ENCODE measurements at places on chromosomes 4 and X.
A peak's percentile ranks its signal among the peaks of the same experiment; 100 is the strongest.

GRCh38 chr4:21697583-21697982, 251.0 kb downstream of the KCNIP4 start:
- no peak for DNase-seq

DNA sequence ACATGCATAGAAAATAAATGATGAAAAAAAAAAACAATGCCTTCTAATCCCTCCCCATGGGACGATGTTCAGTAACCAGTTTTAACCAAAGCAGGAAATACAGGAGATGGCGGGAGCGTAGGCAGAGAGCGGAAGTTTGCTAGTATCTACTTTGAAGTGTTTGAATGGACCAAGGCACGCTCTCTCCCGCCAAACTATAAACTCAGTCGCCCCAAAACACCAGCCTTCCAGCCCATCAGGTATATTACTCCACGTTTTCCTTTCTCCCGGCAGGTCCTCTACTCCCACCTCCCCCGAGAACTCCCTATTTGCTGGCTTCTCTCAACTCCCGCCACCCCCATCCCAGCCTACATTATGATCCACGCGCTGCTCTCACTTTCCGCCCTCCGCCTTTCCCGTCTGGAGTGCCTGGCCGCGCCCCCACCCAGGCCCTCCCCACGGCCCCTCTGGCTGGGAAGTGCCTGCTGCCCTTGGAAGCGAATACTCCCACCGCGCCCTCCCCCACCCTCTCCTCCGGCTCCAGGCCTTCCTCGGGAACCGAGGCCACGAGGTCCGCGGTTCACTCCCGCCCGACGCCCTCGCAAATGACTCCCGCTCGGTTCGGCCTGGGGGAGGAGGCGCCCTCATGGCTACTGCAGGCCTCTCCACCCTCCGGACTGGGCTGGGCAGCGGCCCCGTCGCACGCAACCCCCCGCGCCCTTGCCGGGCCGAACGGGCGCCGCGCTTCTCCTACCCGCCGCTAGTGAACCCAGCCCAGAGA, 723 bp downstream of the DHX15 start:
- DNase-seq, result peak; percentile 62

DNA sequence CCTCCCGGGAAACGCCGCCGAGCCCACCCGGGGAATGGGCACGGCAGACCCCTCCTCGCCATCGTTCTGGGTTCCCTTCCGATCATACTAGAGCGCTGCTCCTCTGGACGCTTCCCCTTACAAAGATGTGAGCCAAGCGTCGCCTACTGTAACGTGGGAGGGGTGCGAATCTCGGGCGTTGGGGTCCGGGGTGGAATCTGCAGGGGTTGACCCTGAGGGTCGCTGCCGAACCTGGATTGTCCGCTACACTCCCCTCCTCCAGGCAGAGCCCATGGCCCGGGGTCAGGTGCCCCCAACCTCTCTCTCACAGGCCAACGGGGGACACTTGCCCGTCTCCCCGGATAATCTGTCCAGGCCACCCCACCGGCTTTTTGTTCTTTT, 13.8 kb downstream of the BCOR start:
- DNase-seq, result no peak

GRCh38 chr4:70979445-70980008, 13.9 kb upstream of the DCK start:
- no peak for DNase-seq

- no peak for DNase-seq
These were observed 210.4 kb downstream of the KLHL4 start for GRCh38 chrX:87728024-87728423.
